Activated CD4-positive, alpha-beta T cell treated with anti-CD3 and anti-CD28 coated beads for 36 hours (primary cell): ENCODE measurements at places on chromosomes 5 and 9. TPM values are rescaled to one million over a fixed set of nuclear protein-coding genes. Genes with fewer than 3 reads are reported as not detected.

CLPTM1L gene
- total RNA-seq, result 62.2 TPM

KIAA1191 gene
- total RNA-seq, result 52.6 TPM

EQTN gene
- total RNA-seq, result not detected

PPP1R26 gene
- total RNA-seq, result 2.4 TPM

GRXCR2 gene
- not detected for total RNA-seq

SLC27A4 gene
- 10.2 TPM for total RNA-seq

RNF208 gene
- 8.9 TPM for total RNA-seq

DNA sequence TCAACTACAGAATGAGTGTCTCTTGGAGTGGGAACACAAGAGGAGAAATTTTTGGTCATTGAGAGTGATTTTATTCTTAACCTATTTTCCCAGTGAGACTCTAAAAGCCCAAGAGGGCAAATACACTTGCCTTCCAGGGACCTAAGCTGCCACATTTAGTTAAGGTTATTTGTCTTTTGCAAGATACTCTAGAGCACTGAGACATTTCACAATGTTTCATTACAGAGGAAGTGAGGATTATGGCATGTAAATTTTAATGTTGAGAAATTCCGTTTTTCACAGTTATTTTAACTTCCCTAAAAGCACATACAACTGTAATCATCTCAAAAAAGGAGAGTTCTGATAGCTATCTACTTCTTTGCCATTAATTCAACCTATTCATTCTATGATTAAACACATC, 38.7 kb upstream of the RAB3C start:
- H3K27me3 ChIP-seq, result peaks cover 8% of the 10 kb centered on the region
- H3K36me3 ChIP-seq, result no peaks in the 10 kb centered on the region
- H3K4me1 ChIP-seq, result no peaks in the 10 kb centered on the region
- DNase-seq, result no peak
- no peak overlapping the region for H3K4me3 ChIP-seq

DNA sequence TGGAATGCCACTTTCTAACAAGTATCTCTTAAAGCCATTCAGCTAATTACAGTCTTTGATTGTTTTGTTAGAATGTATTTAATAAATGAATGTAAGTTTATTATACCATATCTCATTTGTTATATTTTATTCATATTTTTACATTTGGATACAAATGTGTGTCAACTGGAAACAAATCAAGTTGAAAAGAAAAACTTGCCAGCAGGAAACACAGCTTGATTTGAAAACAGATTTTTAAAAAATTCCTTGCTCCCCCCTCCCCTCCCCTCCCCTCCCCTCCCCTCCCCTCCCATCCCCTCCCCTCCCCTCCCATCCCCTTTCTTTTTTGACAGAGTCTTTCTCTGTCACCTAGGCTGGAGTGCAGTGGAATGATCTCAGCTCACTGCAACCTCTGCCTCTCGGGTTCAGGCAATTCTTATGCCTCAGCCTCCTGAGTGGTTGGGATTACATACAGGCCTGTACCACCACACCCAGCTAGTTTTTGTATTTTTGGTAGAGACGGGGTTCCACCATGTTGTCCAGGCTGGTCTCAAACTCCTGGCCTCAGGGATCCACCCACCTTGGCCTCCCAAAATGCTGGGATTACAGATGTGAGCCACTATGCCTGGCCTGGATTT, 227.6 kb downstream of the WDR70 start:
- H3K36me3 ChIP-seq, result peaks cover 25% of the 10 kb centered on the region
- no peaks in the 10 kb centered on the region for H3K27me3 ChIP-seq
- no peak overlapping the region for H3K4me3 ChIP-seq
- no peak overlapping the region for H3K27ac ChIP-seq
- no peaks in the 10 kb centered on the region for H3K4me1 ChIP-seq
- DNase-seq, result no peak

DNA sequence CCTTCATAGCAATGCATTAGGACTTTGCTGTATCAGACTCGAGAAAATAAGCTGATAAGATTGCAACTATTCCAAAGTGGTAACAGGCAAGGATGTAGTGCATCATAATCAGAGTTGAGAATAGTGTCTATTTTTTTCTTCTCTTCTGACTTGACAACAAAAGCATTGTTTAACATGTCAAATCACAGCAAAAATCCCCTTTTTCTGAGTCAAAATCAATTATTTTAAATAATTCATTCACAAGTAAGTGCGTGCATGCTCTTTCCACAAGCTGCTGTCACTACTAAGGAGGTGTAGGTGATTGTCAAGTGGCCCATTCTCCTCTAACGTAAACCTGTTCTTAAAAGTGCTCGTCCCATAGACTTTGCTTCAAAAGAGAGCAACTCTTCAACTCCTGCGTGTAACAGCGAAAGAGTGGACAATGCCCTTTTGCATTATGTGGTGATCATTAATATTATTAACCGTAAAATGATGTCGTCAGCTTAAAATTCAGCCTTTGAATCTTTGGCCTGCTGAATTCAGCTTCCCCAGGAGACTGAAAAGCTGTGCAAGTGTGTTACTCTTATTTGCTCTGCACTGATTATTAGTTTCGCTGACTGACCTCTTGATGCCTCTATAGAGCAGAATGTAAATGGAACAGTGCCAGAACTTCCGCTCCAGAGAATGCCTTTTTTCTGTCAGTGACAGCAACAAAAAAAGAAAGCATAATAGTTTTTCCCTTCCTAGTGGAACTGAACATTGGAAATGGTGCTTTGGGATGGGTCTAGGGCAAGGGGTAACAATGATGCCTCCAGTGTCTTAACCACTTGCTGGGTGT, 680.8 kb upstream of the SEMA6A start:
- no peak overlapping the region for H3K27ac ChIP-seq
- no peaks in the 10 kb centered on the region for H3K36me3 ChIP-seq
- H3K4me1 ChIP-seq, result no peaks in the 10 kb centered on the region
- H3K27me3 ChIP-seq, result no peaks in the 10 kb centered on the region
- no peak overlapping the region for H3K4me3 ChIP-seq

- peaks cover 9% of the 10 kb centered on the region for H3K27me3 ChIP-seq
- DNase-seq, result no peak
- no peaks in the 10 kb centered on the region for H3K36me3 ChIP-seq
- no peak overlapping the region for H3K4me3 ChIP-seq
These were observed 104.3 kb downstream of the PLPPR1 start for GRCh38 chr9:101132801-101133200.

- no peaks in the 10 kb centered on the region for H3K36me3 ChIP-seq
- no peak overlapping the region for H3K4me3 ChIP-seq
- H3K27ac ChIP-seq, result no peak overlapping the region
- no peaks in the 10 kb centered on the region for H3K4me1 ChIP-seq
- H3K27me3 ChIP-seq, result peaks cover 14% of the 10 kb centered on the region
These were observed 134.9 kb upstream of the FBXL17 start for GRCh38 chr5:108516785-108517184.

GRCh38 chr9:5851445-5851844, 18.5 kb upstream of the ERMP1 start:
- no peaks in the 10 kb centered on the region for H3K36me3 ChIP-seq
- peak; percentile 65 for DNase-seq
- no peaks in the 10 kb centered on the region for H3K27me3 ChIP-seq

- no peaks in the 10 kb centered on the region for H3K27me3 ChIP-seq
- no peak for DNase-seq
- H3K27ac ChIP-seq, result no peak overlapping the region
- H3K36me3 ChIP-seq, result no peaks in the 10 kb centered on the region
- H3K4me1 ChIP-seq, result peaks cover 6% of the 10 kb centered on the region
These were observed 15.5 kb upstream of the AKNA start for GRCh38 chr9:114403153-114403756.

DNA sequence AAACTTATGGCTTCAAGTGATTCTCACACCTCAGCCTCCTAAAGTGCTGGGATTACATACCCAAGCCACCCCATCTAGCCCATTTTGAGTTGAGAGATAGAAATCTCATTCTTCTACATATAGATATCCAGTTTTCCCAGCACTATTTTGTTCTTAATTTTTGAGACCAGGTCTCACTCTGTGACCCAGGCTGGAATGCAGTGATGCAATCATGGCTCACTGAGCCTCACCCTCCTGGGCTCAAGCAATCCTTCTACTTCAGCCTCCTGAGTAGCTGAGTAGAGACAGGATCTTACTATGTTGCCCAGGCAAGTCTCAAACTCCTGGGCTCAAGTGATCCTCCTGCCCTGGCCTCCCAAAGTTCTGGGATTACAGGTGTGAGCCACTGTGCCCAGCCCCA, 60.9 kb upstream of the CTNNA1 start:
- no peak overlapping the region for H3K4me3 ChIP-seq
- H3K27ac ChIP-seq, result no peak overlapping the region
- peaks cover 4% of the 10 kb centered on the region for H3K4me1 ChIP-seq
- DNase-seq, result no peak
- peaks cover 31% of the 10 kb centered on the region for H3K27me3 ChIP-seq
- peaks cover 2% of the 10 kb centered on the region for H3K36me3 ChIP-seq

GRCh38 chr5:59799668-59800346, 93.7 kb downstream of the PDE4D start:
- H3K27ac ChIP-seq, result no peak overlapping the region
- H3K27me3 ChIP-seq, result no peaks in the 10 kb centered on the region
- DNase-seq, result peak; percentile 23
- H3K4me1 ChIP-seq, result no peaks in the 10 kb centered on the region
- H3K36me3 ChIP-seq, result no peaks in the 10 kb centered on the region

- no peak overlapping the region for H3K27ac ChIP-seq
- no peaks in the 10 kb centered on the region for H3K27me3 ChIP-seq
- no peaks in the 10 kb centered on the region for H3K36me3 ChIP-seq
- H3K4me1 ChIP-seq, result no peaks in the 10 kb centered on the region
- H3K4me3 ChIP-seq, result no peak overlapping the region
These were observed 170.2 kb downstream of the GAPVD1 start for GRCh38 chr9:125431741-125432271.

- no peaks in the 10 kb centered on the region for H3K36me3 ChIP-seq
- no peak overlapping the region for H3K4me3 ChIP-seq
- no peak for DNase-seq
- H3K27ac ChIP-seq, result no peak overlapping the region
- H3K27me3 ChIP-seq, result peaks cover 34% of the 10 kb centered on the region
These were observed 245.0 kb downstream of the AUH start for GRCh38 chr9:91116711-91117110.

- no peak for DNase-seq
- H3K27me3 ChIP-seq, result no peaks in the 10 kb centered on the region
- no peaks in the 10 kb centered on the region for H3K36me3 ChIP-seq
- no peak overlapping the region for H3K27ac ChIP-seq
- H3K4me3 ChIP-seq, result no peak overlapping the region
- peaks cover 13% of the 10 kb centered on the region for H3K4me1 ChIP-seq
These were observed 4.7 kb upstream of the SLC2A6 start for GRCh38 chr9:133483611-133484010.

DNA sequence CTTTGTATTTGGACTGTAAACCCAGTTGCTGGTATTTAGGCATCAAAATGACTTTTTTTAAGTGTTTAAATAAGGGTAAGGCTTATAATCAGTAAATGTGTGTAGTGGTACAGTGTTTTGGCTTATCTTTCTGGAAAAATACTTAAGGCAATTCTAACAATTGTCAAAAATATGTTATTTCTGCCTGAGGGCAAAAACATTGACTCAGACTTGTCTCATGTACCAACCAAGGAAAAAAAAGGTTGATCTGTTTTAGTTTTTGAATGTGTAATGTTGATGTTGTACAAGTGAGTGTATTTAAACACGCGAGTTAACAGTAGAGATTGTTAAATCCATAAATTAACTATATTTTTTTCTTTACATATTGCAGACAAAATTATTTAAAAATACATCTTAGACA, 277.8 kb upstream of the TYRP1 start:
- H3K36me3 ChIP-seq, result no peaks in the 10 kb centered on the region
- no peak overlapping the region for H3K4me3 ChIP-seq
- no peak overlapping the region for H3K27ac ChIP-seq
- no peak for DNase-seq
- no peaks in the 10 kb centered on the region for H3K27me3 ChIP-seq

- H3K27me3 ChIP-seq, result no peaks in the 10 kb centered on the region
- DNase-seq, result no peak
- no peaks in the 10 kb centered on the region for H3K4me1 ChIP-seq
- no peak overlapping the region for H3K4me3 ChIP-seq
- no peak overlapping the region for H3K27ac ChIP-seq
These were observed 81.9 kb upstream of the TLR4 start for GRCh38 chr9:117622347-117622746.

DNA sequence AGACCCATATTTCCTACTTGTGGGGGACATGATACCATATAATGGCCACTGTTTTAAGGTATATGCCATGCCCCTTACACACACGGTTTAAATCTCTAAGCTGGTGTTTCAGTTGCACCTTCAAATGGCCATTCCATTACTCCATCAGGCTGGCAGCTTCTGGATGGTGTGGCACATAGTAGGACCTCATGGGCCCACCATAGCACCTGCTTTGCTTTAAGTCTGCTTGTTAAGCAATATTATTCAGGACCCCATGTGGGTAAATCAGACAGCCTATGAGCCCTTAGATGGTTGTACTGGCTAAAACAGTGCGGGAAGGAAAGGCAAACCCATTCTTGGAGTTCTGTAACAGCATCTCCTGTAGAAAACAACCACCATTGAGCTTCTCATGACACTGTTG, 27.4 kb upstream of the PANK3 start:
- H3K36me3 ChIP-seq, result no peaks in the 10 kb centered on the region
- peaks cover 18% of the 10 kb centered on the region for H3K4me1 ChIP-seq
- no peak overlapping the region for H3K27ac ChIP-seq
- no peak for DNase-seq
- no peaks in the 10 kb centered on the region for H3K27me3 ChIP-seq
- no peak overlapping the region for H3K4me3 ChIP-seq

DNA sequence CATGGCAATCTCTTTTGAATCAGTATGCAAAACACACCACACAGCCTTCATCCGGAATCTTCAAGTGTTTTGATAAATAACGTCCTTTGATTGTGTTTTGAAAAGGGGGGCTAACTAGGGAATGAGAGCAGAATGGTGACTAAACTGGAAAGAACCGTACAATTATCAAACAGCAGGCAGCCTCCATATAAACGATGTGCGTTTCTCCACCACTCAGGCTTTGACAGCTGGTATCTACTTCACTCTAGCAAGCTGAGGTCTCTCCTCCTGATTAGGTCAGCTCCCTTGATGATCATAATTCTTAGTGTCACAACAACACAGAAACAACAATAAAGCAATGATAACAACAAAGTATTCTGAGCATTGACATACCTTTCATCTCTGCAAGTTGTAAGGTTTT, 465.9 kb downstream of the TUSC1 start:
- no peak for DNase-seq
- no peaks in the 10 kb centered on the region for H3K4me1 ChIP-seq
- H3K4me3 ChIP-seq, result no peak overlapping the region
- no peaks in the 10 kb centered on the region for H3K36me3 ChIP-seq
- H3K27ac ChIP-seq, result no peak overlapping the region
- no peaks in the 10 kb centered on the region for H3K27me3 ChIP-seq

DNA sequence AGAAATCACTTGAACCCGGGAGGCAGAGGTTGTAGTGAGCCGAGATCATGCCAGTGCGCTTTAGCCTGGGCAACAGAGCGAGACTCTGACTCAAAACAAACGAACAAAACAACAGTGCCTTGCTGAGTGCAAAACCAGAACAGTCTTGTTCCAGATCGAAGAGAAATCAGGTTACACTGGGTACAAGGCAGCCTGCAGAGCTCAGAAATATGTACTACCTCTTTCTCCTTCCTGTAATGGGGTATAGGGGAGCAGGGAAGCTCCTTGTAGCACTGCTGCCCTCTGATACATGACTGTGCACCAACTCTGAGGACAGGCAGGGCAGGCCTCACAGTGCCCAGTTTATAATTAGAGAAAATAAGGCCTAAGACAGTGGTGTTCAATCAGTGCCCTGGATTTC, 24.7 kb downstream of the TBC1D2 start:
- no peaks in the 10 kb centered on the region for H3K27me3 ChIP-seq
- H3K4me3 ChIP-seq, result no peak overlapping the region
- no peaks in the 10 kb centered on the region for H3K4me1 ChIP-seq
- H3K36me3 ChIP-seq, result peaks cover 5% of the 10 kb centered on the region
- DNase-seq, result no peak
